Activated effector memory CD4-positive, alpha-beta T cell treated with Interleukin-2 at 50 U/mL for 16 hours (primary cell): ENCODE measurements at places on chromosomes 4 and X.
A peak's percentile ranks its signal among the peaks of the same experiment; 100 is the strongest.

DNA sequence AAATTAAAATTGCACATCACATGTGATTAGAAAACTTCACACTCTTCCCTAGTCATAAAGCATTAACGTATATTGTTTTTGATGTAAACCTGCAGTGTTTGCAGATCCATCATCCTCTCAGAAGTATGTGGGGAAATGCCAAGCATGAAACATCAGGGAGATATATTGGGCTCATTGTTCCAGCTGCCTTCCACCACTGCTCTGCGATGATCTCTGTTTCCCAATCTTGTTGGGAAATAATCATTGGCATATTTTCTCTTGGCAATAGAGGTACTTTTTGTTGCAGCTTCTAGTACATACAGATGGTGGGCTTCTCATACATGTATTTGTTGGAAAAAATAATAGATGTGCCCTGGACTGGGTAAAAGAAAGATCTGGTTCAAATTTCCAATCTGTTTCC lies 466.3 kb upstream of the HS3ST1 start:
- no peak for DNase-seq

DNA sequence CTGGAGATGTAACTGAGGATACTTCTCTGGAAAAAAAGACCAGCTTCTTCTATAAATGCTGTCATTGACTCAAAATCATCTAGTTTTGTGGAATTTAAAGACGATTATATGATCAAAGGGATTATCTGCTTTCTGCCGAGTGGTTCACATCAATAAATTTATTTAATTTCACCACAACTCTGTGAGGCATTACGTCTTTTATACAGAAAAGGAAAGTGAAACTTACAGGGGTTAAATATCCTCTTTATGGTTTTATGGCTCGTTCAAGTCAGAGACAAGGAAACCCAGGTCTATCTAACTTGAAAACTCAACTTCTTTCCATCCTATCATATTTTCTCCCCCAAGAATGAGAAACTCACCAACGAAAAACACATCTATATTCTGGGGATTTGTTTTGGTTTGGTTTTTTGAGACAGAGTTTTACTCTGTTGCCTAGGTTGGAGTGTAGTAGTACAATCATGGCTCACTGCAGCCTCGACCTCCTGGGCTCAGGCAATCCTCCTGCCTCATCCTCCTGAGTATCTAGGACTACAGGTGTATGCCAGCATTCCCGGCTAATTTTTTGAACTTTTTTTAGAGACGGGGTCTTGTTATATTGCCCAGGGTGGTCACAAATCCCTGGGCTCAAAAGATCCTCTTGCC lies 377.9 kb upstream of the EMCN start:
- no peak for DNase-seq

- peak; percentile 91 for DNase-seq
Observed at GRCh38 chr4:6986781-6987587, 56.2 kb upstream of the TADA2B start.

DNA sequence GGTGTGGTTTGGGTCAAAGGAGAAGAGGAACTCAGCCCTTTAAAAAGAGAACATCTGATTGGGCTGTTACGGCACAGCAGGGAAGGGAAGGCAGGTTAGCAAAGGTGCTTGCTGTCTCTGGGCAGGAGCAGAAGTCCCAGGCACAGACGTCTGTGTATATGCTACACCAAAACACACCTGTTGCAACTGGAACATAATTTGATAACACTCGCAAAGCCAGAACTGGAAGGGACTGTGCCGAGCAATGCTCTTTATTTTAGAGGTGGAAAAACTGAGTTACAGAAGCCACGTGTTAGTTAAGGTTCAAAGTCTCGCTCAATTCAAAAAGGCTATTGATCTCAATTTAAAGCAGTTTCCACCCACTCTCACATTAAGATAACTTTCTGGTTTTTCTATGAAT lies 2.2 kb upstream of the FAM114A1 start:
- DNase-seq = no peak

DNA sequence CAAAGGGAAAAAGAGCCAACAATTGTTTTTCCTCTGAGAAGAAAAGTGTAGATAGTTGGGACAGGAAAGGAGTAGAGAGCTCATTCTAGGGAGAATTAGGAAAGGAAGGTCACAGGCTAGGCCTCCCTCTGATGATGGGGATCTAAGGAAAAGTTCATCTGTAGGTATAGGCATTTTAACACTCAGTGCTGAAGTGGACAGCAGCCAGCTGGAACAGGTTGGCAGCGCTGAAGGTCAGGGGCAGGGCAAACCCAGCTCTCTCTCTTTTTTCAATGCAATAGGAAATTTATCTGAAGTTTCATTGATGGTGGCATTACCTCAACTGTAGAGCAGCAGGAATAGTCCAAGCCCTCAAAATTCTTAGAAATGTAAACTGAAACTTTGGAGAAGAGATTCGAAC lies 98.5 kb upstream of the ETNPPL start:
- DNase-seq = no peak

DNA sequence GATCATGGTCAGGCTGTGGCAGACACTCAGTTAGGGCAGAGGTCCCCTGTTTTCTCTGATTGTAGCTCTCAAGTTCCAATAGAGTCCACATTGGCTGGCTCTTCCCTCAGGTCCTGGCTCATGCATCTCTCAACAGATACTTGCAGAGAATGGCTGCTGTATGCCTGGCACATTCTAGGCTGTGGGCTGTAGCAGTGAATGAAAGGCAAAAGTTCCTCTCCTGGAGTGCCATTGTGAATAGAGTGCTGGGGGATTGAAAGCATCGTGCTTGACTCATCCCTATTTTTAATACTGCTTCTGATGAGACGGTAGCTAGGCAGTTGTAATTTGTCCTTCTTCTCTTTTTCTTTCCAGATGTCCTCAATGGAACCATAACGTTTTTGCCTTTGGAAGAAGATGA lies 5.5 kb downstream of the TRMT44 start:
- no peak for DNase-seq

DNA sequence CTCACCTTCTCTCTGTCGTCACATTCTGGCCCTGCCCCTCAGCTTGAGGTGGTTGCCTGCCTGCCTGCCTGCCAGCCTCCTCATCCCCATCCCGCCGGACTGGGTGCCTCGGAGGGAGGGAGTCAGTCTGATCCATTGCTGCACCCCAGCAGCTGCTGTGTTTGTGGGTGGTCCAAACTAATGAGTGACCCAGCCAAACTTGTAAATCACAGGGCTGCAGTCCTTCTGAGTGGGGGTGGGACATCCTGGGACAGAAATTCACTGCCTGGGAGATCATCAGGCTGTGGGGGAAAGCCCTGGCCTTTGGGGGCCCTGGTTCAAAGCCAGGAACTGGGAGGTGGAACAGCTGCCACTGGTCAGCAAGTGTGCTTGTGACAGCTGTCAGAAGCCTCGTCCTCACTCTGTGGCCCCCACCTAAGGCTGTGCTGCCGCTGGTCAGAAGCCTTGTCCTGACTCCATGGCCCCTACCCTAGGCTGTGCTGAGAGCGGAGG lies 5.6 kb downstream of the GPR78 start:
- DNase-seq = no peak

DNA sequence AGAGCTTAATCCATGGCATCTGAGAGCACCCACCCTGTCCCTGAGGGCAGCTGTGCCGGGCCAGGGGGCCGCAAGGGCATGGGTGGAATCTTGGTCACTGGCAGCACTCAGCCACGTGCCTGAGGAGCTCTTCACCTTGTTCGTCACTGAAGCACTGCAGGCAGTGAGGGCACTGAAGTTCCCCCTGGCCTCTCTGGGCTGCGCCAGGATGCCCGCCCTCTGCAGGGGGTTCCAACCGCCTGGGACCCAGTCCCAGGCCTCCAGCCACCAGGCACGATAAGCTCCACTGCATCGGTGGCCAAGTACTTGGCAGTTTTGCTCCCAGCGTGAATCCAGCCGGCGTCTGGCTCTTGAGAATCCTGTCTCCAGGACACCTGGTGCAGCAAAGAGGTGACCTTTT lies 96.4 kb upstream of the MED14 start:
- DNase-seq = no peak
